AG08396 (cell line): ENCODE measurements at places on chromosomes 1 and 21.
A peak's percentile ranks its signal among the peaks of the same experiment; 100 is the strongest.

DNA sequence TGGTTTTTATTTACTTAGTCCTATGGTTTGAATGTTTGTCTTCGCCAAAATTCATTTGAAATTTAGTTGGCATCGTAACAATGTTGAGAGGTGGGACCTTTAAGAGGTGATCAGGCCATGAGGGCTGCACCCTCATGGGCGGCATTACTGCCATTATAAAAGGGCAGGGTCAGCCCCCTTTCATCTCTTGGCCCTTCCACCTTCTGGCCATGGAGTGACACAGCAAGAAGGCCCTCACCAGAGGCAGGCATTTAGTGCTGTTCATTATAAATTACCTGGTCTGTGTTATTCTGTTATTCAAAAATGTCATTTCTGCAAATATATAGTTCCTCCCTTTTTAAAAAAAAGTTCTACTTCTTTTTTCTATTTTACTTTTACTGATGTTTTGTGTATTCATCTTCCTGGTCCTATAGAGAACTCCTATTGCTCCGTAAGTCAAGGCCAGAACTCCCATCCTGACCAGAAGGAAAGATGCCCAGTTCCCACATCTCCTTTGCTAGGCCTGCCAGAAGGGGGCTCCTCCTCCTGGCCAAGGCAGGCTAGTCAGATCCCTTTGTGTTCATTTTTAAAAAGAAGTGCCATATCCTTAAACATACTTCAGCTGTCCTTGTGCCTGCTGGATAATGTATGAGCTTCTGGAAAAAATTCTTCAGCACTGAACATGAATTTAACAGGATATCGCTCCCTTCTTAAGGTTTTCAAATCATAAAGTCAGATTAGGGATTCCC, 10.0 kb upstream of the LBR start:
- peak; percentile 47 for DNase-seq

- DNase-seq: no peak
Measured at GRCh38 chr1:116312681-116313069, 60.4 kb upstream of the ATP1A1 start.

GRCh38 chr1:157357111-157357510, 195.2 kb downstream of the FCRL5 start:
- DNase-seq: no peak

- no peak for DNase-seq
Measured at GRCh38 chr1:53593758-53594380, 134.7 kb downstream of the DMRTB1 start.

DNA sequence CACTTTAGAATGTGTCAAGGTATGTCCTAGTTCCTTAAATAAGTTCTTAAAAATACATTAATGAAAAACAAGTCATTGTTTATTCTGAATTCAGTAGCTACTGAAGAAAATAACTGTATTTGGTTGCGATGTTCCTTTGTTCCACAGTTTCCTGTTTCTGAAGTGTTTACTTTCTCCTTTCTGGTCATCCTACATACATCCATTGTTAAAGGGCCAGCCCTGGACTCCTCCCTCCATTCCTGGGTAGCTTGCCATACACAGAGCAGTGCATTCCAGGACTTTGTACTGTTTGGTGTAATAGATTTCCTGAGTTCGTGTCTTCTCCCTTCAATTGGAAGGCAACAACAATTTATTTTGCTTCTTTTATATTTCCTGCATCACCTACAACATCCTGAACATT, 845.4 kb upstream of the CXADR start:
- DNase-seq: no peak

GRCh38 chr1:23722652-23723051, 20.6 kb upstream of the ELOA start:
- no peak for DNase-seq

- no peak for DNase-seq
Measured at GRCh38 chr1:110872366-110872744, 593 bp upstream of the CD53 start.

GRCh38 chr21:41319273-41319672, 2.7 kb downstream of the FAM3B start:
- no peak for DNase-seq

GRCh38 chr21:34995979-34996303, 53.2 kb downstream of the RUNX1 start:
- no peak for DNase-seq

DNA sequence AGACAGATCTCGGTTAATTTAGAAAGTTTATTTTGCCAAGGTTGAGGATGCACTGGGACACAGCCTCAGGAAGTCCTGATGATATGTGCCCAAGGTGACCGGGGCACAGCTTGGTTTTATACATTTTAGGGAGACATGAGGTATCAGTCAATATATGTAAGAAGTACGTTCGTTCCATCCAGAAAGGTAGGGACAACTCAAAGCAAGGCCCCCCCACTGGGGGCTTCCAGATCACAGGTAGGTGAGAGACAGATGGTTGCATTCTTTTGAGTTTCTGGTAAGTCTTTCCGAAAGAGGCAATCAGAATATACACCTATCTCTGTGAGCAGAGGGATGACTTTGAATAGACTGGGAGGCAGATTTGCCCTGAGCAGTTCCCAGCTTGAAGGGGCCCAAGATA, 60.4 kb upstream of the VTCN1 start:
- no peak for DNase-seq

- DNase-seq: no peak
Measured at GRCh38 chr1:204870160-204870912, at the start of gene NFASC. TSS of gene NFASC (plus strand) at chr1:204870862. CDS start at chr1:204944316, 73,454 bp downstream.

DNA sequence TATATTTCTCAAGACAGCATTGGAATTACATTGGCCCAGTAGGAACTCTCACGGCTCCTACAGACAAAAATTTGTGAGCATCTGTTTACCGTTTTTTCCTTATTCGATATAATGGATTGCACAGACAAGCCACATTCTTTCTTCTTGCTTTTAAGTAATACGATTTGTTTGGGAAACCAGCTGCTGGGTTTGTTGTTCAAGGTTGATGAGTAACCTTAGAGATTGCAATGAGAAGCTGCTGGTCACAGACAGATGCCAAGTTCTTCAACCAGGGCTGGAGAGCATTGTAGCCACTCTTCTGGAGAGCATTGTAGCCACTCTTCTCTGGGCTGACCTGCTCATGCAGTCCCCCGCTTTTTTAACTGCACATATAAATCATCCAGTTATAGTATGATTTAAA, 1.4 kb upstream of the MIA3 start:
- peak; percentile 74 for DNase-seq

DNA sequence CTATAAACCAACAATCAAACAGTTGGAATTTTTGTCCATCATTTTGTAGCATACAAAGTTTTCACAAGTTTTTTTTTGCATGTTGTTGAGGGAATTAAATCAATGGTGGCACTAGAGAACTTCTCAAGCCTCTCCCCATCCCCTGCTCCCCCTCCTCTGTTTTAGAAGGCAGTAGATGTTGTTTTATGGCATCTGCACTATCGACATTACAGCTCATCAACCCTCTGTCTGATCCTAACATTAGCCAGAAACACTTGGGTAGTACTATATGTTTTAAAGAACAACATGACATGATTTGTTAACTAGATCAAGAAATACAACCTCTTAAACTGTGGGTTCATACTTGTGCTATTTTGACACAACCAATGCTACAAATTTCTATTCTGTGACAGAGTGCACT, 306.5 kb upstream of the NR5A2 start:
- DNase-seq: no peak

- DNase-seq: no peak
Measured at GRCh38 chr1:200354243-200354642, 55.6 kb downstream of the ZNF281 start.

DNA sequence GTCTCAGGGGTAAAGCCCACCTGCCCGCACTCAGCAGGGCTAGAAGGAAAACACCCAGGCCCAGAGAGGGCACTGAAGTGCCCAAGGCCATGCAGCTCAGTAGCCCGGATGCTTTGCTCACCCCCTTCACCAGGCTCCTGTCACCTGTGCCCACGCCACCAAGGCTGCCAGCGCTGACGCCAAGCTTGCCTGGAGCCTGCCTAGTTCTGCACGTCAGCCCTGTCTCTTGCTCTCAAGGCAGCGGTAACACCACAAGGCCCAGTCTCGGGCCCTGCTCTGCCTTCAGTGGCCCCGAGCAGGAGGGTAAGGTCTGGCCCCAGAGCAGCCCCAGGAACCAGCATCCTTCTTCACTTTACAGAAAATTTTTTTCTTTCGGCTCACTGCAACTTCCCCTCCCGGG, 7.7 kb downstream of the TMEM63A start:
- DNase-seq: no peak

DNA sequence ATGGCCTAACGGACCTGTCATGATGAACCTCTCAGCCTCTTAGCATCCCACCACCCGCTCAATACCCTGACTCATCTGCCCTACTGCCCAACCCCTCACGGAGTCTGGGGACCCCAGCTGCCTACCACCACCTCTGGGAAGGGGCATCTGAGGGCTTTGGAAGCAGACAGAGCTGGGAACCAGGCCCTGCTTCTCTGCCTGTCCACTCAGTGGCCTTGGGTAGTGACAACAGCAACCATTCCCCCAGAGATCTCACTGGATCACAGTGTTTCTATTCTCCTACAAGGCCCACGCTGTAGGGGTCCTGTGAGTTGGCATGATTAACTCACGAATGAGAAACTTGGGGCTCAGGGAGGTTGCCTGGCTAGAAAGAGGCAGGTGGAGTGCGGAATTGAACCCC, 32.5 kb upstream of the DMBX1 start:
- DNase-seq: no peak

DNA sequence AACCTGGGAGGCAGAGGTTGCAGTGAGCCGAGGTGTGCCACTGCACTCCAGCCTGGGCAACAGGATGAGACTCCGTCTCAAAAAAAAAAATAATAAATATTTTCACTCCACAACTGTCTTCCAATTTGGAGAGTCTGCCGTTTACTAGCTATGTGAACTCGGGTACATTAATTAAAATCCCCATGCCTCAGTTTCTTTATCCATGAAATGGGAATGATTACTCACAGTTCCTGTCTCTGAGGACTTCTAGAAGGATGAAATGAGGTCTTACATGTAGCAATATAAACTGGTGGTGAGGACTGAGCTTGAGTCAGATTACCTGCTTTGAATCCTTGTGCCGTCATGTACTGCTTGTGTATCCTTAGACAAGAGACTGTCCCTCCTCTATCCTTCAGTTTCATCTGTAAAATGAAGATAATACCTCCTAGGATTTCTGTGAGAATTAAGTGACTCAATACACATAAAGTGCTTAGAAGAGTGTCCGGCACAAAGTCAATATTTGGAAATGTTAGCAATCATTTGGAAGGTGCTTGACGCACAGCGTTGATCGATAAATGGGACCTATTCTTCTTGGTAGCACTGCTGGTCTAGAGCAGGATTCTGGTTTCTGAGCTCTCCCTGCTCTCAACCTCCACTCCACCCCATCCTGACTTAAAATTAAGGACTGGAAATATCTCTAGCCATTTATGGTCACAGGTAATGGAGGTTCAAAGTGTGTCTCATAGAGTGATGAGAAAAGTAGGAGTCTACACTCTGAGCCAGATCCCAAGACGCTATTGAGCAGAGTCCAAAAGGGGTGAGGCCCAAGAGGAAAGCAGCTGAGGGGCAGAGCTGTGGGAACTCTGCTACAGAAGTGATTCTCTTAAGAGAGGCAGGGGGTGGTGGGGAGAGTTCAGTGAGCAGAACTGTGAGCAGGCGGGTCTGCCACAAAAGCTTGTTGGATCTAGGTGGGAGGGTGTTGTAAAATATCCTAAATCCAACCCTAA, 11.6 kb upstream of the DDI2 start:
- DNase-seq: no peak

GRCh38 chr1:219433496-219434131, 179.3 kb downstream of the ZC3H11B start:
- no peak for DNase-seq

DNA sequence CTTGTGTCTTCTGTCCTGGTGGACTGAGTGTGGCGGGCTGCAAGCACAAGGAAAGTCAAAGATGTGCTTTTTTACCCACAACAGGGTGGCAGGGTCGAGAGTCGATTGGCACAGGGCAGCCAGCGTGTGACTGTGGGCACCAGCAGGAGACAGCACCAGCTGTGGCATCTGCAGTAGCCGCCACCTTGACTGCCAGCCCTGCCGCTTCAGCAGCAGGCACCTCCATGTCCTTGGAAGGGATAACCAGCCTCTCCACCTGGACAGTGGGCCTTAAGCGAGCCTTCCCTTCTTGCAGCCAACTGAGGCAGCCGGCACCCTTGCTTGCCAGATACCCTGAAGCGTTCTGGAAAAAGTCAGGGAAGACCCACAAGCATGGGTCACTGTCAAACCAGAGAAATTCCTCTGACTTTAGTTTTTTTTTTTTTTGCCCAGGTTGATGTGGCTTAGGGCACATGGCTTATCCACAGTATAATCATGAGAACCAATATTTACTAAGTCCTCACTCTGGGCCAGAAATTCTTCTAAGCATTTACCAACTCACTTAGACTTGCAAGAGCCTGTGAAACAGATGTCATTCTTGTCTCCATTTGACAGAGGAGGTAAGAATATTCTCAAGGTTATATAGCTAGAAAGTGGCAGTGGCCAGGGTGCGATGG, 30.1 kb upstream of the PTGFRN start:
- no peak for DNase-seq

- no peak for DNase-seq
Measured at GRCh38 chr1:192059407-192059806, 98.9 kb upstream of the RGS18 start.

DNA sequence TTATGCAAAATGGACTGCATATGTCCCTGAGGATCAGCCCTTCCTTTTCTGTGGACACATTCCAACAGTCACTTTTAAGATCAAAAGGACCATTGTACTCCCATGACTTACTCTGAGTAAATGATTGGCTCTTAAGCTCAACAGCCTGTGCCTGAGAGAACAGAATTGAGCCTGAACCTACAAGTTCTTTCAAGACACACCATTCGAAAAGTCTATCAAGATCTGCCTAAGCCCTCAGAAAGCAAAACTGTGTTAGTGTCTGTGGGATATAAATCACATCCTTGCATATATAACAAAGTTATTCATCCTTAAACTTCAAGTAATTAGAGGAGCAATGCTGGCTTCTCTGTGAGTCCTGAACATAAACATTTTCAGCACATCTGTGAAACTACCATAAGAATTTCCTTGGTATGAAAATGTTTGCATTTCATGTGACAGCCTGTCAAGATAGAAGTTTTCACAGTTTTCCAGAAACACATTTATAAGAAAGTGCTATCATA, 41.6 kb downstream of the PCNX2 start:
- DNase-seq: peak; percentile 16

DNA sequence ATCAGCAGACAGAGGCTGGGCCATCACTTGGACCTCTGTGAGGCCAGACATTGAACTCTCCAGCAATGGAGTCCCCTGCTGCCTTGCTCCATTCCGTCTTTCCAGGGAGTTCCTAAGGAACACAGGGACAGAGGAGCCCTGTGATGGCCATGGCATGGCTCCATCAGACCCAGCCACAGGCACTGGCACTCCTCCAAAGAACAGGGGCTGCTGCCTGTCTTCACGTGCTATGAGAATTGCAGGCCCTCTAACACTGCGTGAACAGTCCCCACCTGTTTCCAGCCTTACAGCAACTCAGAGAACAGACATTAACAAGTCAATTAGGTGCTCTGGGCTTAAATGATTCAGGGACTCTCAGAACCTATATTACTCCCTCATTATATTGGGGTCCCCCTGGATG, 140.8 kb downstream of the ASTN1 start:
- DNase-seq: no peak

GRCh38 chr1:116433275-116434257, 60.5 kb downstream of the ATP1A1 start:
- DNase-seq: no peak
